Lower leg skin (tissue), 4 donors: ENCODE measurements at places on chromosomes 13 and 19. TPM values are rescaled to one million over a fixed set of nuclear protein-coding genes. Genes with fewer than 3 reads are reported as not detected.

RPS19 gene
- 1,789 TPM for total RNA-seq

DNA sequence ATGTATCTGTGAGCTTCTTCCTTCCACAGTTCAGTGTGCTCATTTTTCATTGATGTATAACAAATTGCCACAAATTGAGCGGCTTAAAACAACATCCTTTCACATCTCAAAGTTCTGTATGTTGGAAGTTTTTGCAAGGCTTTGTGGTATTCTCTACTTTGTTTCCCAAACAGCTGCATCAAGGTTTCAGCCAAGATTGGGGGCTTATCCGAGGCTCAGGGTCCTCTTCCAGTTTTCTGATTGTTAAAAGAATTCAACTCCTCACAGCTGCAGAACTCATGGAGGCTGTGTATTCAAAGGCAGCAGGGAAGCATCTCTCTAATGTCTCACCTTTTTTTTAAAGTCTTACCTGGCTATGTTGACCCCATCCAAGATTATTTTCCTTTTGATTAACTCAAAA lies 1369.8 kb downstream of the PCDH9 start:
- DNase-seq, result no peak

GPX4 gene
- total RNA-seq, result 504 TPM

GRCh38 chr13:111970494-111971141 lies 96.3 kb upstream of the SOX1 start:
- DNase-seq, result no peak

DNA sequence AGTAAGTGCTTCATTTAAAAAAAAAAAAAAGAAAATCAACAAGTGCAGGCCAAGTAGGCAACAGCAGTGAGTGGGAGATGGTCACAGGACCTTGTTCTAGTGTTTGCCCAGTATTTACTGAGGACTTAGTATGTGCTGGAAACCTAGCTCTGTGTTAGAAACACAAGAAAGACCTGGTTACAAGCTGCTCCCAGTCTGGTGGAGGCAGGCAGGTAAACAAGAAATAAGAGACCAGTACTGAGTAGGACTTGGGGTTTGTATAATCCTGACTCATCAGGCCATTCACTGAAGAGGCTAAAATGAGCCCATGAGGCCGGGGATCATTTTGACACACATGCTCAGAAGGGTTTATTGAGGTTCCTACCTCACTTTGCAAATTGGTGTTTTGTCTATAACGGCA lies 21.5 kb upstream of the SERPINE3 start:
- no peak for DNase-seq
